Activated CD4-positive, alpha-beta memory T cell treated with anti-CD3 and anti-CD28 coated beads for 36 hours (primary cell): ENCODE measurements at places on chromosomes 5 and 9. TPM values are rescaled to one million over a fixed set of nuclear protein-coding genes. Genes with fewer than 3 reads are reported as not detected.
A peak's percentile ranks its signal among the peaks of the same experiment; 100 is the strongest.

DNA sequence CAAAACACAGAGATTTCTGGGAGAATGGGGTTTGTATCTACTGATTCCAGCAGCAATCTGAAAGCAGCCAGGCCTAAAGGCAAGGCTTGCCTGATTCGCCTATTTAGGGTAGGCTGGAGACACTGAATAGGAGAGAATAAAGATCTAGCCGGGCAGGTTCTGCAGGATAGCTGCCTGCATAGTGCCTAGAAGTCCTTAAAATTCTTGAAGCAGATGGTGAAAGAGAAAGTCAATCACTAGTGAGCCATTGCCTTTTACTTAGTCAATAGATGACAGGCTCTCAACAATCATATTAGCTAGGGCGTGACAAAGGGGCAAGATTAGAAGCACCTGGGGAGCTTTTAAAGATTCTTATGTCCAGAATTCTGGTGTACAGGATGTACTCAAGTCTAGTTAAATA, 522.7 kb downstream of the HTR1A start:
- DNase-seq = no peak

- DNase-seq = no peak
Observed at GRCh38 chr5:61771062-61771461, 439.0 kb downstream of the ZSWIM6 start.

- DNase-seq = peak; percentile 32
Observed at GRCh38 chr5:5421149-5421960, 1.1 kb upstream of the ICE1 start.

DNA sequence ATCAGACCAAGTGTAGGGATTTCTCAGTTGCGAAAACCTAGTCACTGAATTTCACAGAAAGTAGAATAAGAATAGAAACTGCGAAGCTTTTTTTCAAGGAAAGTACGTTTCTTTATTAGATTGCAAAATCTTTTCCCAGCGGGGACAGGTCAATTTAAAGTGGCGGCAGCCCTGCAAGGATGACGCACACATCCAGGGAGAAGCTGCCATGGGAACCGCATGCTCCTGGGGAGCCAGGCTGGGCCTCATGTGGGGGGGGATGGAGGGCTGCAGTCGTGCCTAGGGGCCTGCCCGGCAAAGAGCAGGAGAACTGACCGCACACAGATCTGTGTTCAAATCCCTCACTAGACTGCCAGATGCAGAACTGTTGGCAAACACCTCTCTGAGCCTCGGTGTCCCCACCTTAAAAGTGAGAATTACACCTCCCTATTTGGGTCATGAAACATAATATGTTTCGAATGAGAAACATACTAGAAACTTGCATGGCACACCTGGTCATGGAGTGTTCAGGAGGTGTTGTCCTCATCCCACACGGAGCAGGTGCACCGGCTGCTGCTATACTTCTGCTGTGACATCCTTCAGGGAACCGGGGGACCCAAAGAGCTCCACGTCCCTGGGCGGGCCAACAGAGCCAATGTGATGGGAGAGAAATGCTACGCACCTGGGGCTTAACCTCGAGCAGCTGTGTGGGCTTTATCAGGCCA, 127.8 kb upstream of the PHYKPL start:
- no peak for DNase-seq

GRCh38 chr5:40557501-40557900, 122.2 kb upstream of the PTGER4 start:
- no peak for DNase-seq

- no peak for DNase-seq
Observed at GRCh38 chr9:107938801-107939386, 449.3 kb upstream of the KLF4 start.

- no peak for DNase-seq
Observed at GRCh38 chr5:1374679-1375055, 29.8 kb upstream of the CLPTM1L start.

- DNase-seq = no peak
Observed at GRCh38 chr9:134284273-134284672, 42.0 kb upstream of the RXRA start.

DNA sequence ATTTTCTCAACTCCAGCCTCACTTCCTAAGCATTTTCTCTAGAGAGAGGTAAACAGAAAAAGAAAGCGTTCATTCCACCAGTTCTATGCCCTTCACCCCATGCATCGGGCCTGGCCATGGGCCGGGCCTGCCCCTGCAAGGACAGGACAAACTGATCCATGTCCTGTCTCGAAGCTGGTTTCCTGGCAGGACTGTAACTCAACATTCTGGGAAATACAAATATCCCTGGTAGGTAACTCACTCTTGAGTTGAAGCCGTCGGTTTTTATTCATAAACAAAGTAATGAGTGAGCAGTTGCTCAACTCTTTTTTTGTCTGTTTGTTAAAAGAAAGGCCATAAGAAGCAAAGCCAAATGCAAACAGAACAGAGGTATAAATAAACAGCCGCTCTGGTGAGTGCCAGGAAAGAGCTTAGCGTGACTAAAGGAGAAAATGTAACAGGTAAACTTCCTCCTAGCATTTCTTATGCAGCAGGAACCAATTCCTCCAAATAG, 64.4 kb upstream of the DNAH5 start:
- no peak for DNase-seq

DNA sequence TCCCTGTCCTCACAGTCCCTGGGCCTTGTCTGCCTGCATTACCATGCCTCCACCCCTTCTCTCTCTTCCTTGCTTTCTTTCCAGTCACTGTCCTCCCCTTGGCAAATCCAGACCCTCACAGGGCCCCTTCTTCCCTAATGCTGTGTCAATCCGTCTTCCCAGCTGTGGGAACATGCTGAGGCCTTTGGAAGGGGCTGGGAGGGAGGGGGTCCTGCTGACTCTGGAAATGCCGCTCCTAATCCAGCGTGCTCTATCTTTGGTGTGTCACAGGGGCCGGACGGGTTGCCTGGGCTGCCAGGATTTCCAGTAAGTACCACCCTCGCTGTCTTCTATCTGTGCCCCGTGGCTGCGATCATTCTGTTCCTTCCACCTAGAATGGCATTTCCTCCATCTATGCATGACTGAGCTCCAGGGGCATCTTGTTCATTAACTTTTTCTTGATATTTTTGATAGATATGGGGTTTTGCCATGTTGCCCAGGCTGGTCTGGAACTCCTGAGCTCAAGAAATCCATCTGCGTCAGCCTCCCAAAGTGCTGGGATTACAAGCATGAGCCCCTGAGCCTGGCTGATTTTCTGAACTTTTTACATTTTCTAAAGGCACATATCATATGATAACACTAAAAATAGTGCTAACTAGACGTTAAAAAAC, 64.5 kb upstream of the TGFBR1 start:
- DNase-seq = no peak

DNA sequence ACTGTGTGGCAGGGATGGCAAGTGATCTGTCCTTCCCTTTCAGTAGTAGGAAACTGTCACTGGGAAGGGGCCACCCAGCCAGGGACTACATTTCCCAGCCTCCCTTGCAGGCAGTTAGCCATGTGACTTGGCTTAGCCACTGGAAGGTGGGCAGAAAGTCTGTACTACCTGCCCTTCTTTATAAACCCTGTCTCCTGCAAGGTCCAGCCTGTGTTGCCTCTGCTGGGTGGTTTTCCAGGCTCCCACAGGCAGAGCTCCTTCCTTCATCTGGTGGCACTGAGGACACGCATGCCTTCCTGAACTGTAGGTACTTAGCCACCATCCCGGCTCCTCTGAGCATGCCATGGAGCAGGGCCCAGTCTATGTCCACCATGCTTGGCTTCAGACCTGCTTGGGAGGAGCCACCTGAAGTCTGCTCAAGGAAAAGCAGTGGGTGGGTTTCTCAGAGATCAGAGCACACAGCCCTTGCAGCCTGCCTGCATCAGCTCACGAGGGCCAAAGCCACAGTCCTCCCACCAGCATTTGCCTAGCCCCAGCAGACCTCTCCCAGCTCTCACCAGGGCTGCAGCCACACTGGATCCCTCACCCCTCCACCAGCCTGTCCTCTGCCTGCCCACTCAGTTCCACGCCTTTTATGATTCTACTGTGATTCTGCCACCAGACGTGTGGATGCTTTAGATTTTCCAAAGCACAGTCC, 16.7 kb upstream of the SLC25A51 start:
- peak; percentile 46 for DNase-seq

DNA sequence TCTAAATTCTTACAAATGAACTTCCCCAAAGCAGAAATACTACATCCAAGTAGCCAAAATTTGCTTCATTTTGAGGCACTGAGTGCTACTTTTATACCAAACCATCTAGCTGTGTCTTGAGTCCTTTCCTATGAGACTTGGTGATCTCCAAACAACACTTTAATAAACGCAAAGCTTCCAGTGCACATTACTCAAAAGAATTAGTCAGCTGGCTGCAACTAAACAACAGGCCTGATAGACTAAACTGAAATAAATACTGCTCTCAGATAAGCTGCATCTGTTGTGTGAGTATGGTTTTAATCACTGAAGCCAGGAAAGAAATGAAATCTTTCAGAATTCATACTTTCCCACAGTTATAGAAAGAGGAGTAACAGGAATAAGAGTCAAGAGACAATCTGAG, 80.3 kb downstream of the VCAN start:
- DNase-seq = no peak

- DNase-seq = no peak
Observed at GRCh38 chr5:111117136-111117535, 25.0 kb downstream of the WDR36 start.

- DNase-seq = no peak
Observed at GRCh38 chr5:158320178-158320674, 461.3 kb upstream of the CLINT1 start.

- DNase-seq = no peak
Observed at GRCh38 chr5:78720997-78721396, 72.4 kb upstream of the LHFPL2 start.

DNA sequence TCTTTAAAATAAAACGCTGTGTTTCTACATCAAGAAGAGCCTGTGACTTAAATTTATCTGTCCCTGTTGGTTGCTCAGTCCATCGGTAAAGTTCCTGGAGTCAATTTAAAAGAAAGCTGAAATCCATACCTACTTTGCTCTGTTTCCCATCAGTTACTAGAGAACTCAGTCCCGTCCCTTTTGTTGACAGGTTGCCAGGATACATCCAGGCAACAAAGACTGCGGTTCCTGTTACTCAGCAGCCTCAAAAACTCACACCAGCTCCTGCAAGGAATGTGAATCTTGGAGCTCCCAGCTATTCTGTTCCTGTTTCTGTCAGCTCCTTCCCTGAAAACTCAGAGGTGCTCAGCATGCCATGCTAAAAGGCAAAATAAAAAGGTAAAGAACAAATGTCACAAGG, at the start of gene ZNF474:
TSS of gene ZNF474 (plus strand) at position 241 of the 400 bp plus-strand sequence. CDS start 22,445 bp downstream, outside the sequence.
- DNase-seq = no peak

- no peak for DNase-seq
Observed at GRCh38 chr9:124105266-124105665, 93.7 kb downstream of the LHX2 start.

- DNase-seq = peak; percentile 20
Observed at GRCh38 chr5:135230251-135230925, 168.6 kb downstream of the MACROH2A1 start.

GRCh38 chr9:33289936-33290246, 425 bp upstream of the NFX1 start:
- DNase-seq = no peak

DNA sequence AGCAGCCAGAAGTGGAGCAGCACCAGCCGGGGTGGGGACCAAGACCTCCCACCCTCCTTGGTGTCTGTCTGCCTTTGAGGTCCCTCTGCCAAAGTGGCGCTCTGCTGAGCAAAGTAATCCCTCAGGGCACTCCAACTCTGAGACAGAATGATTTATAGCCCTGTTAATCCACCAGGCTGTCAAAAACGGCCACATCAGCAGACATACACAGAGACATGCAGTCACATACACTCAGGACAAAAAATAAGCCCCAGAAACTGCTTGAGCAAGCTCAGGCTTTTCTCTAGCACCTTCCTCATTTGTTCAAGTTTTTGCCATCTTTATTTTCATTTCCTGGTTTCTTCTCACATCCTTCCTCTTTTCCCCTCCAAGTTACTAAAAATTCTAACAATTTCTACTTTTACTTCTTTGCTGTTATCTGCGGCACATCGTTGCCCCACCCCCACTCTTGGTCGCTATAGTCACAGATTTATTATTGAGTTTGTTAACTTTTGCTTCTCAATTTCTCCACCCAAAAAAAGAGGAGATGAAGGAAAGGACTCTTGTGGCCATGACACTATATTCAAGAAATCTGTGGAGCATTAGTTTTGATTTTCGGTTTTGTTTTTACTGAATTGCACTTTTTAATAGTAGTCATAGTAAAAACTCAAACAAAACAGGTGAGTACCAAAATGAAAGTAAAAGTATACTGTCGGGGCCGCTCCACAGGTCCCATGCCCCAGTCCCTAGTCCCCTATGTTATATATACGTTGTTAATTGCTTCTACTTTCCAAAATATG, 17.4 kb upstream of the ADRB2 start:
- peak; percentile 56 for DNase-seq

- no peak for DNase-seq
Observed at GRCh38 chr5:141834331-141834730, 43.9 kb downstream of the PCDH1 start.

DNA sequence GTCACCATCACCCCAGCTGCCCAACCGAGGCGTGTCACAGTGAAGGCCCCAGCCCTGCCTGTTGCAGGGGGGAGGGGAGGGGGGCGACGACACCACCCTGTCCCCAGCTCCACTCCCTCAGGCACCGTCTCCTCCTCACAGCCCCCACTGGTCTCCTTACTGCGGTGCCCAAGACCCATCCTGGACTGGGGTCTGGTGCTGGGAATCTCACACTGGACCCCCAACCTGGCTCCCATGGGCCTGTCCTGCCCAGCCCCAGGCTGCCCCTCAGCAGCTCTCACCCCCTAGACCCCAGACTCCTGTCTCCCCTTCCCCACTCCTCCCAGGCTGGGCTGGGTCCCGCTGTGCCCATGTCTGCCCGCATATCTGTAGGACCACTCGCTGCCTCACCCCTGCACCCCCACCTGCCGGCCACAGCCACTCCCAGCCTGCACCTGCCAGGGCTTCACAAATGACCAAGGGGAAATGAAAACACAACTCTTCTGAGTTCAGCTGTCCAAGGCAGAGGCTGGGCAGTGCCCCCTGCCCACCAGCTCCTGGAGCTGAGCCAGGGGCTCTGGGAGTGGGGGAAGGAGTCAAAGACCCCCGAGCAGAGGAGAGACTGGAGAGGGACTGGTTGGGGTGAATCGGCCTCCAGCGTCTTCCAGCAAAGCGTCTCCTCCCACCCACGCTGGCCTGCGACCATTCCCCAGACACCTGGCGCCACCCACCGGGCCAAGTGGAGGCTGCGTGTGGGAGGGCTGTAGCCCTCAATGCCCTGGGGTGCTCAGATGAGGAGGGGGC, 32.6 kb upstream of the EGFL7 start:
- DNase-seq = peak; percentile 80

GRCh38 chr9:110912419-110913291, 125.6 kb downstream of the LPAR1 start:
- DNase-seq = no peak

DNA sequence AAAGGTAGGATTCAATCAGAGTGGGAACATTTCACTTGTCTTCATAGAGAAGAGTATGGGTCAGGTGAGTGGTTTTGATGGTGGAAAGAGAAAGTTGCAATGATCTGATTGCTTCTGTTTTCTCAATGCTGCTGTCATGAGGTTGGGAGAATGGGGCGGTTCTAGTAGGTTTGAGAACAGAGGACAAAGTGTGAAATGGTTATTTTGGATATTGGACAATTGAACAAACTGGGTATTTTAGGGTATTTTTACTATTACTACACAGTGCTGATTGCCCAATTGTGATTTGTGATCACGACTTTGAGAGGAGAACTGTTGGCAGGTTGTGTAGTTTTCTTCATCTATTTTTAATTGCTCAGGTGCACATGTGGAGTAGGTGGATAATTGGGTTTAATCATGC, 60.2 kb downstream of the COMMD10 start:
- no peak for DNase-seq

Gene FBP2
- total RNA-seq = not detected

Gene RHOBTB3
- total RNA-seq = 0.97 TPM

Gene PCDHGB7
- total RNA-seq = not detected

Gene DIPK1B
- not detected for total RNA-seq
